ENCODE measurements at places on chromosomes 12 and 14.

DNA sequence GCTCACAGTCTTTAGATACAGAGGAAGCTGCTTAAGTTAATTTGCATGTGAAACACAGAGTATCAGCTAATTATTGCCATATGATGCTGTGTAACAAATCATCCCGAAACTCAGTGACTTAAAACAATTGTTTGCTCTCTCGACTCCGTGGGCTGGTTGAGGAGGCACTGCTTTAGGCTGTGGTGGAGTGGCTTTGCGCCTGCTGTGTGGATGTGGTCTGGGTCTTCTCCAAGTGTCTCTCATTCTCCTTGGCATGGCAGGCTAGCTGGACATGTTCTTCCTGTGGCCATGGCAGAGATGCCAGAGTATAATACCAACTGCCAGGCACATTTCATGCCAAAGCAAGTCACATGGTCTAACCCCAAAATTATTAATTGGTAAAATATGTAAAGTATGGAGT, 40.9 kb downstream of the PELI2 start:
- ATAC-seq, result no peak

- no peak for ATAC-seq
Observed at GRCh38 chr12:131631230-131631629, 79.7 kb upstream of the SFSWAP start.

DNA sequence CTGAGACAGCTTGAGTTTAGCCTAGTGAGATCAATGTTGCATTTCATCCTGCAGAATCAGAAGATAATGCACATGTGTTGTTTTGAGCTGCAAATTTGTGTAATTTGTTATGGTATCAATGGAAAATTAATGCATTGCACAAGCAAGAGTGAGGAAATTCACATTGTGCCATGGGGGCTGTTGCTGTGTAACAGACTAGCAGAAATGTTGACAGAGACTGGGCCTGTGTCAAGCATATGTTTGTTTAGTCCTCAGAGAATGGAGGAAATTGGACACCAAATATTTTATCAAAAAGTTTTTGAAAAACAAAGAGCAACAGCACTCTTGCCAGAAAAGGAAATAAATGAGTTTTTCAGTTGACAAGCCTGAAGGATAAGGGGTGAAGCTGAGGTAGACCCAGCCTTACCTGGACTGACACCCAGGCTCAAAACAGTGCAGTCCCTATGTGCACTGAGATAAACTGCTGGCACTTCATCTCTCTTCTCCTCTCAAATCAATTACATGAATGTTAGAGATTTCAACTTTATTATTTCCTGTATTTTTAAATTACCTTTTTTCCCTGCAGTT, 1150.0 kb downstream of the FSCB start:
- ATAC-seq, result no peak

DNA sequence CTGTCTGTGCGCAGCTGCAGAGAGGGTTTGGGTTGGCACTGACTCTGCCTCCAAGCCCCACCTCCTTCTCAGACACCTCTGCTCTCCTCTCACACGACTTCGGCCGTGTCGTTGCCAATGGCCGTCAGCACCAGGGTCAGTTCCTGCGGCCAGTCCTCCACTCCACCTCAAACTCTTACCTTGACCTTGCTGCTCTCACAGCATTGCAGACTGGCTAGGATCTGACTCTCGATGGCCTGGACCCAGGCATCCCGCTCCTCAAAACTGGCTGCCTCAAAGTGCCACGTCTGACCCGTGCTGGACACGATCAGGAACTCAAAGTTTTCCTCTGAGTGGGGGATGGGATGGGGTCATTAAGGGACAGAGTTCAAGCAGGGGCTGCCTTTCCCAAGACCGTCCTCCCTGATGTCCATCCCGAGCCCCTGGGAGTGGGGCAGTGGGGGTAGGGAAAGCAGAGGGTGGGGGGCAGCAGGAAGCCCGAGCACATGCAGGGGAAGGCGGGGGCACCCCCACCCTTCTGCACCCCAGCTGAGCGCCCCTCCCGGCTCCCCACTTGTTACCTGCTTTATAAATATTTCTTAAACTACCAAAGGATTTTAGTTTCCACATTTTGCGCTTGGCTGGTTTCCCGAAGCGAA, 10.7 kb downstream of the AGAP2 start:
- no peak for ATAC-seq

GRCh38 chr14:92135269-92135668, 13.5 kb downstream of the CPSF2 start:
- ATAC-seq, result no peak

- no peak for ATAC-seq
Observed at GRCh38 chr14:72501439-72501838, 392.5 kb downstream of the DPF3 start.
